SIG-M5 (cell line): ENCODE measurements at places on chromosomes 13 and 19.
A peak's percentile ranks its signal among the peaks of the same experiment; 100 is the strongest.

DNA sequence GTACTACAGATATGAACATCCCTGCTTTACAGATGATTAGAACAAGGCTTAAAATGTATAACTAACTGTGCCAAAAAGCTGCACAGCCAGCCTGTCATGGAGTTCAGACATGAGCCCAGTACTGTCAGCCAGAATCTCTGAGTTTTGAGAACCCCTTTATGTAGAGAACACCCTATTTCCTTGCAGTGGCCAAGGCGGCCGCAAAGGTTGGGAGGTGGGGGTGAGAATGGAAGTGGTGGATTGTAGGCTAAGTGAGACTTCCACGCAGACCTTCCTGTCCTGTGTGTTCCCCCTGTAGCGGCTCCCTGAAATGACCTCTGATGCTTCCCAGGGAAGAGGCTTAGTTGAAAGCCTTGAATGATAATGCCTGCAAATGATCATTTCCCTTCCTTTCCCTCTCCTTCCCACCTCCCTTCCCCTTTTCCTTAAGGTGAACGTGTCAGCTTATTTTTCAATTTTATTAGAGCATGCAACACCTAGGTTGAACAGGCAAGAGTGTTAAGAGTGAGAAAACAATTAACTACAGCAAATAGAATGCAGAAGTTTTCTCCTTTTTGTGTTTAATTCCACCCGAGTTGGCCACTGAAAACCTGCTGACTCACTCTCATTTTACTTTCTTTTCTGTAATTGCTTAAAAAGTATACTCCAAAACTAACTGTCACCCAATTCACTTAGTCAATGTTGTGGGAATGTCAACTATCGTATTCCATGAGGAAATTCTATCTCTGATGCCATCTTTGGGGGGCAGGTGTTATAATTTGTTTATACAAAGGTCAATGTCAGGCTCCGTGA is 167.0 kb upstream of the EDNRB start:
- no peak for DNase-seq

DNA sequence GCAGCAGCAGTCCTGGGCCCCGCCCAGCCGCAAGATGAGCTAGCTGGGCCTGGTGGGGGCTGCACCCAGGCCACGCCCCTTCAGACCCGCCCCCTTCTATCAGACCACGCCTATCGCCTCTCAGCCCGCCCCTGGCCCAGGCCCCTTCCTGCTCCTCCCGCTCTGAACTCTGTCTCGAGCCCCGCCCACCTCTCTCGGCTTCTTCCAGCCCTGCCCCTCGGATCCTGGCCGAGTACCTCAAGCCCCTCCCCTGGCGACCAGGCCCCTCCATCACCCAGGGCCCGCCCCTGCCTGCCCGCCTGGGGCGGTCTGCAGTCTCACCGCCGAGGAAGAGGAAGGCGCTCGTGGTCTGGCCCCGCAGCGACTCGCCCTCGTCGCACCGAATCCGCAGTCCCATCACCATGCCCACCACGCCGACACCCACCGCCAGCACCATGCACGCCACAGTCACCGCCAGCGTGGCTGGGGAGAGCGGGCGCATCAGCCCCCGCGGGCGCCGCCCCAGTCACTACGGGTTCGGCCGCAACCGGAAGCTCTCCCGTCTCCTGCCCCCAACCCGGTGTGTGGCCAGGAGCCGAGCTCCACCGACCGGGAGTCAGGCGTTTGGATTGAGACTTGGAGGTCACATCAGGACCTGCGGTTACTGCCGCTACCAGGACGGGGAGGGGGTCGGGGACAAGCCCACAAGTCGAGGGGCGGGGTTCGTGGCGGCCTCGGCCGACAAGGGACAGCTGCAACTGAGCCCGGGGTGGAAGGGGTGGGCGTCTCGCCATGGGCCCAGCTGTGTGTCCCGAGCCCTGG is 1.0 kb downstream of the CLDND2 start:
- DNase-seq, result peak; percentile 76

- no peak for DNase-seq
These were observed 808 bp downstream of the DNMT1 start for GRCh38 chr19:10193790-10194499.

GRCh38 chr19:41888926-41889325 is 5.9 kb downstream of the ARHGEF1 start:
- DNase-seq, result no peak

DNA sequence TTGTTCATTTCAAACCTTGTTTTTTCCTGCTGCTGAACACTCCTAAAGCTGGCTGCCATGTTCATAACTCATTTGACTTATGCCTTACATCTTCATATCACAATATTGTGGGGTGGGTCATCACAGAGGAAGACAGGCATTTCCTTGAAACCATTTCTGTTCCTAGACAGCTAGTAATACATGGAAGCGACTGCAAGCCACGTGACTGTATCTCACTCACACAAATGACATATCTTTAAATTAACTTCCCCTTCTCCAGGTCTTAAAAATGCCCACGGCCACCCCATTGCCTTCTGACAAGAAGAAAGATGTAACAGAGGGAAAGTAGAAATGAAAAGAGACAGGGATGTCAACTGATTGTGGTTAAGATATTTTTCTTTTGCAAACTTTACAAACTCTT is 236.8 kb downstream of the LMO7 start:
- no peak for DNase-seq

DNA sequence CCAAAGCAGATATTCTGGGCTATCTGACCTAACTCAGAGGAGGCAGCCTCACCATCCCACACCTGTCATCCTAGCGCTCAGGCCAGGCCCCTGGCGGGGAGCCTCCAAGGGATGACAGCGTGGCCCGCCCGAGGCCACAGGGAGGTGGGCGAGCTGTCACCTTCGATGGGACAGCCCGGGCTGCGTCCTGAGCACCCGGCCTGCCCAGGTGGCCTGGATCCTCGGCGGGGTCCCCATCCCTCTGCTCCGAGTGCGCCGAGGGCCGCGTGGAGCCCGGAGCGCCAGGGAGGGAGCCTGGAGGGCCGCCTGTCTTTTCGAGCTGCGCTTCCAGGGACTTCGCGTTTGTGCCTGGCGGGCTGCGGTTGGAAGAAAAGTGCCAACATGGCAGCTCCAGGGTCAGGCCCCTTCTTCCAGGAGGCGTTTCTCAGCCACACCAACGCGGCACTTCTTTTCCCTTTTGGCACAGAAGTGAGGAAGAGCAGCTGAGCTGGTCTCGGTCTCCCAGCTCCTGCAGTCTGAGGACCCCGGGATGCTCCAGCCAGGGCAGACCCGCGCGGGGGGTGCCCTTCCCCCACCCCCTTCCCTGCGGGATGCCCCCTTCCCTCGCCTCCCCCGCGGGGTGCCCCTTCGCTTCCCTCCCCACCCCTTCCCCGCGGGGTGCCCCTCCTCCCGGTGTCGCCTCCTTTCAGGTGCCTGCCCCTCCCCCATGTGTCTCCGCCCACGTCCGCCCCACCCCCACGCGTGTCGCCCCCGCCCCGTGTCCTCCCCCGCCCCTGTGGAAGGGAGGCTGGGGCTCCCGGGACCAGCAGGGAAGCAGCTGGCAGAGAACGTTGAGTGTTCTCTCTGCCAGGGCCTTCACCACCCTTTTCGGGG is 42.3 kb downstream of the GJA3 start:
- no peak for DNase-seq

DNA sequence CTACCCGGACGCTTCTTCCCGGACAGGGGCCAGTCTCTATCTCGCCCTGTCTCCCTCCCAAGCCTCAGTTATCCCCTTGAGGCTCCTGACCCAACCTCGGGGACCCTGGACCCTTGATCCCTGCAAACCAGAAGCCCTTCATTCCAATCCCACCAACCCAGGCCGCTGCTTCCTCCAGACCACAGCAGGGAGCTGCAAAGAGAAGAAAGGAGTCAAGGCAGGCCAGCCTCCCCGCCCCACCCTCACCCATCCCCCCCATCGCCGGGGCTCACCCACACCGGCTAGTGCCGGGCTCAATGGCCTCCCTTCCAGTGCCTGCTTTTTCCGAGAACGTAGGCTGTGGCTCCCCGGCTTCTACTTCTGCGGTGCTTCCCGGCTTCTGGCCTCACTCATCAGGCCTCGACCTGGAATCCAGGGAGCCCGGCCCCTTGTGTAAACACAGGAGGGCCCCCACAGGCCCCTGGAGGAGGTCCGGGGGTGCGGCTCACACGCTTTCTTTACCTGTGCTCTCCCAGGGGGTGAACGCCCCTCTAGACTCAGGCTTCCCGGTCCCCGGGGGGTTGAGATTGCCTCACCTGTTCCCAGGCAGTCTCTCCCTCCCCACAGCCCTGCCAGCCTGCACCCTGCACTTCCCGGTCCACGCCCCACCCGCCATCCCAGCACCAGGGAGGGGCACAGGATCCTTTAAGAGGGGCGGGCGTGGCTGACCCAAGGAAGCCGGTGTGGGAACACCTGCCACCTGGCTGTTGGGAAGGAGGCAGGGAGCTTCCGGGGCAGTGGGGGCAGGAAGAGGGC is at the start of gene FAM83E:
FAM83E (minus strand) TSS at position 641 of the 795 bp plus-strand sequence. CDS start 1,704 bp downstream, outside the sequence.
- DNase-seq, result no peak

DNA sequence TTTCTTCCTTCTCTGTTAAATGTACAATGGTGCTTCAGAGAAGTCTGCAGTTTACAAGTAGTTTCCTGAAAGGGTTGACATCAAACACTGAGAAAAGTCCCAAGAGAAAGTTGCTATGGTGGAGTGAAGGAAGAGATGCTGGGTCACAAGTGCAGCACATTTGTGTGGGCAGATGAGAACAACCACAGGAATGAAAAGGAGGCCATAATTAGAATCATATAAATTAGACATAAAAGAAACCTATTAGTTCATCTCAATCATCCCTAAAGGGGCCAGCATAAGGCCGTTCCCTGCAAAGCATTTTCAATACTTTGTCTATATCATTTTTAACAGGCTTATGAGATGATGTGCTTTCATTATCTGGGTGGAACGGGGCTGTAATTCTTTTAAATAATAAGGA is 359.2 kb downstream of the IRS2 start:
- no peak for DNase-seq
